ENCODE measurements at places on chromosomes 2 and 18. TPM values are rescaled to one million over a fixed set of nuclear protein-coding genes. Genes with fewer than 3 reads are reported as not detected.

Gene HOXD13
- total RNA-seq: not detected

Gene SIX3
- total RNA-seq: not detected

Gene HOXD12
- total RNA-seq: not detected

Gene STPG4
- total RNA-seq: not detected

Gene KCNK3
- total RNA-seq: not detected

Gene CRYBA2
- total RNA-seq: not detected

Gene CLASP1
- 60.3 TPM for total RNA-seq

Gene STON1
- total RNA-seq: 0.74 TPM

Gene SCN9A
- not detected for total RNA-seq

Gene XIRP2
- not detected for total RNA-seq

Gene TFCP2L1
- total RNA-seq: not detected

Gene PAX8
- total RNA-seq: 0.63 TPM

Gene TUBA3E
- not detected for total RNA-seq

Gene CDKL4
- total RNA-seq: not detected

Gene POMC
- 5.5 TPM for total RNA-seq

Gene SERPINB10
- not detected for total RNA-seq

Gene CAPN14
- total RNA-seq: 0.69 TPM

Gene OTOF
- total RNA-seq: 0.60 TPM

Gene EIF4E2
- 50.4 TPM for total RNA-seq

Gene GMCL1
- total RNA-seq: 18.1 TPM

Gene TMEM169
- 0.83 TPM for total RNA-seq

Gene NEB
- total RNA-seq: 0.34 TPM

Gene DHX57
- total RNA-seq: 15.2 TPM

Gene DLX2
- not detected for total RNA-seq

Gene PLB1
- total RNA-seq: 0.50 TPM

Gene QPCT
- 0.56 TPM for total RNA-seq

Gene PDE1A
- not detected for total RNA-seq

Gene NIFK
- 134 TPM for total RNA-seq

Gene EMILIN2
- total RNA-seq: 19.4 TPM

Gene REG3G
- total RNA-seq: not detected

Gene RAB11FIP5
- 9.0 TPM for total RNA-seq

Gene TEX44
- total RNA-seq: not detected

Gene ZEB2
- 13.5 TPM for total RNA-seq

Gene GYPC
- total RNA-seq: 172 TPM

Gene DOCK10
- total RNA-seq: 198 TPM

Gene HOXD9
- not detected for total RNA-seq

Gene CREB1
- 92.8 TPM for total RNA-seq

Gene B4GALT6
- 2.4 TPM for total RNA-seq

Gene PNO1
- total RNA-seq: 26.2 TPM

Gene REEP1
- 0.25 TPM for total RNA-seq

Gene ABCB11
- total RNA-seq: not detected

Gene CNTNAP5
- not detected for total RNA-seq

Gene IGFBP5
- not detected for total RNA-seq

Gene RESP18
- not detected for total RNA-seq

Gene VSNL1
- total RNA-seq: not detected

Gene SAG
- total RNA-seq: not detected

Gene PROKR1
- total RNA-seq: not detected

Gene MC2R
- not detected for total RNA-seq

Gene EGR4
- 0.11 TPM for total RNA-seq

Gene MC5R
- not detected for total RNA-seq

Gene SCYGR4
- not detected for total RNA-seq

Gene SERPINB11
- not detected for total RNA-seq

Gene LYPD6
- not detected for total RNA-seq

Gene COL4A4
- not detected for total RNA-seq

Gene CROCC2
- total RNA-seq: not detected

Gene RGPD8
- total RNA-seq: 13.6 TPM

All from activated CD8-positive, alpha-beta T cell treated with anti-CD3 and anti-CD28 coated beads for 36 hours (primary cell).